Activated naive CD4-positive, alpha-beta T cell treated with anti-CD3 and anti-CD28 coated beads, Interleukin-2, amount 10 ng/mL, durations not matched to agents 7 days and 5 days (primary cell): ENCODE measurements at places on chromosomes 11 and 22.

- DNase-seq = no peak
These were observed 10.2 kb downstream of the SLC25A1 start for GRCh38 chr22:19168088-19168890.

- no peak for DNase-seq
These were observed 23.4 kb downstream of the PANX1 start for GRCh38 chr11:94151903-94152677.

DNA sequence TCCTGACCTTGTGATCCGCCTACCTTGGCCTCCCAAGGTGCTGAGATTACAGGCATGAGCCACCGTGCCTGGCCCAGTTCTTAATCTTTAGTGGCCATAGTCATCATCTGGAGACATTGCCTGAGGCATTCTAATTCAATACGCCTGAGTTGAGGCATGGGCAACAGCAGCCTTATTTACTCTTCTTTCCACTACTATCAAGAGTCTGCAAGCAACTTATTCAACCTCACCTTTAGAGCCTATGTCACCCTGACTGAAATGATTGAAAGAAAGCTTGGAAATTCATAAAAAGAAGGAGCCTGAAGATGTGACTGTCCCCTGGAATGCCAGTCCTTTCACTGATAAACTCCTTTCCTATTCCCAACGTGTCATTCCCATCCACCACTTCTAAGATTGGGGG is 15.8 kb upstream of the PAFAH1B2 start:
- DNase-seq = no peak

- no peak for DNase-seq
These were observed 4.2 kb downstream of the MYBPC3 start for GRCh38 chr11:47348131-47348802.

- no peak for DNase-seq
These were observed 35.3 kb downstream of the IL18 start for GRCh38 chr11:112128483-112129121.

DNA sequence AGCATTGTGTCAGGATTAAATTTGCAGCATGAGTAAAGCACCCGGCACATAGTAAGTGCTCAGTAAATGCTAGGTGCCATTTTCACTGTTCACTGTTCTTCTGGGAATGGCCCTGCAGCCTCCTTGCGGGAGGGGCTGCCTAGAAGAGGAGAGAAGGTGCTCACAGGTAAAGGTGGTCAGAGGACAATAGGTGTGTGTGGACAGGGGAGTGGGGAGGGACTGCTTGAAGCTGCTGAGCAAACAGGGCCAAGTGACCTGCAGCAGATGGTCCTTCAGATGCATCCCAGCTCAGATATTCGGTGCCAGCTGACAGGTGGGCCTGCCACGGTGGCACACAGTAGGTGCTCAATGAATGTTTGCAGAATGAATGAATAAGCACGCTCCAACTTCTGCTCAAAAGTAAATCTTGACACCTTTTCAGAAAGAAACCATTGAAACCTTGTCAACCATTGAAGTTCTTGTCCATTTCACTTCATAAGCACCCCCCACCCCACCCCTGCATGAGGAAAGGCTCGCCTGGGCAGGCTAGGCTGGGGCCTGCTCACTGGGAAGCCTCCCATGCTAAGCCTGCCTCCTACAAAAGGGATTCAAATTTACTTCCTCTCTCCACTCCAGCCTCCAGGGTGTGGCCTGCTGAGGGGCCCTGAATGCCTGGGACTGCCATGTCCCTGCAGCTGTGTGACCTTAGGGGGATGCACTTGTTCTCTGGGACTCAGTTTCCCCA is 1.6 kb downstream of the KIAA0930 start:
- no peak for DNase-seq

- no peak for DNase-seq
These were observed 61.3 kb upstream of the CREB3L1 start for GRCh38 chr11:46216019-46216764.

DNA sequence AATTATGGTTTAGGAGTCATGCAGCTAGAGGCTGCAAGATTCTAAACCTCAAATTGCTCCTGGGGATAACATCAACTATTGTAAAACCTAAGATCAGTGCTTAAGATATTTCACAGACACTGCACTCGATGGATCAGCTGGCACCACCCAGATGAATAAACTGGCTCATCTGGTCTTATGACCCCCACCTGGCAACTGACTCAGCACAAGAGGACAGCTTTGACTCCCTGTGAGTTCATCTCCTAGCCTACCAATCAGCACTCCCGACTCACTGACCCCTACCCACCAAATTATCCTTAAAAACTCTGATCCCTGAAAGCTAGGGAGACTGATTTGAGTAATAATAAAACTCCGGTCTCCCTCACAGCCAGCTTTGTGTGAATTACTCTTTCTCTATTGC is 782 bp upstream of the TTC12 start:
- DNase-seq = no peak

- no peak for DNase-seq
These were observed 109.2 kb upstream of the MTMR2 start for GRCh38 chr11:96033095-96033494.

DNA sequence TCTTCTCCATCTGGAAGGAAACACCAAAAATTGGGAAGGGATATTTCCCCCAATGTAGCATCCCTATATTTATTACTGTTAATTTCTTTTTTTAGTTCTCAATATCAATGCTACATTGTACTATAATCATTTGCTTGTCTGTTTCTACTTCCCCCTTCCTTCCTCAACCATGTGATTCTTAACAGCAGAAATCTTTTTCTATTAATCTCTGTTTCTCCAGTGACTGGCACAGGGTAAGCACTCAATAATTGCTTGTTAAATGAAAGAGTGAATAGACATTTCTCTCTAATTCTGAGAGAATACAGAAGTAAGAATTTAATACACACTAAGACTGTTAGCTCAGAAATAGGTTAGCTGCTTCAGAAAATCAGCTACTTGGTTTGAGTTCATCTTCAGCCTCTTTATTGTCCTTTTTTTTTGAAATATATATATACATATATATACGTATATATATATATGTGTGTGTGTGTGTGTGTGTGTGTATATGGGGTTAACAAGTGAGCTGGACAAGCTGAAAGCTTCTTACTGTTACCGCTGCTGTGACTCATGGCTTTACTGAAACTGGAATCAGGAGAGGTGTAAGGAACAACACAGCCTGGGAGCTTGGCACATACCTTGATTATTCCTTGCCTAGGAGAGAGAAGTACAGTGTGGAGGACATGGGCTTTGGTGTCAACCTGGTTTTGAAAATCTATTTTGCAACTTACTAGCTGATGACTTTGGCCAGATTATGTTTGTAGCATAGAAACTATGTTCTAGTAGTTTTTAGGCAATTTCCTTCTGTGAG is 26.2 kb upstream of the PDE3B start:
- no peak for DNase-seq

DNA sequence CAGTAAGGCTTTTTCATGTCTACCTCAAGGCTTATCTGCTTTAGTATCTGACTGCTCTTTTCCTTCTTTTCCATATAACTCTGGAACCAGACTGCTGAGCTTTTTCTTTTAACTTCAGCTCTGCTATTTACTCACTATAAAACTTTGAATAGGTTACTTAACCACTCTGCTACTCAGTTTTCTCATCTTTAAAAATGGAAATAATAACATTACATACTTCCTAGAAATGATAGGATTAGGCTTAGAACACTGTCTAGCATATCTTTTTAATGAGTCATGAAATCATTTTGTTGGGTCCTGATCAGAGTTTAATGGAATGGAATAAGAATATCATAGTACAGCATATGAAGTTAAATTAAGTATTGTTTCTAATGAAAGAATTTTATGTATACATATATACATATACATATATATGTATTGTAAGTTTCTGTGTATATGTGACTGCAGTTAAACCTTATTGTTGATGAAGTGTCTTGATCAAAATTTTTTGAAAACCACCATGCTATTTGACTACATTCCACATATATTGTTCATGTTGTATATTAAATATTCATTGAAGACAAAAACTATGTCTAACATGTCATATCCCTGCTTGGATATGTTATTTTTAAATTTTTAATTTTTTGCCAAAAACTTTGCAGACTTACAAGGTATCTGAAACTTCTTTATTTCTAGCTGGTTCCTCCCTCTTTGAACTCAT is 120.2 kb downstream of the METTL15 start:
- DNase-seq = no peak

DNA sequence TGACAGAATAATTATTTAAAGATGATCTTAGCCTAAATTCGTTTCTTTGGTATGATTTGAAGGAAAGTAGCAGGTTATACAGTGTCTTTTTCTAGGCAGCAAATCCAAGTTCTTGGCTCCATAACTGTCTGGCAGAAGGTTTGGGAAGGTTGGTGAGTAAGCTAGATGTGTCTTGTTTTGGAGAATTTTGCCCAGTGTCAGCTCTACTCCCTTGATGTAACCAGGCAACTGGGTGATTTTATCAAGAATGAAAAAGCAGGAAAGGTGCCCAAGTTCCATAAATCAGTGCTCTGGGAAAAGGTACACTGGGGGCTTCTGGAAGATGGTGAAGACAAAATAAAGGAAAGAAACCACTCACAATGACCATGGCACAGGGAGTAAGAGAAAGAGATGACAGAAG is 71.5 kb upstream of the USP47 start:
- no peak for DNase-seq
